ENCODE measurements at places on chromosomes 16 and 17.

GRCh38 chr17:30337393-30337999 lies 3.6 kb upstream of the TMIGD1 start:
- no peak for DNase-seq

DNA sequence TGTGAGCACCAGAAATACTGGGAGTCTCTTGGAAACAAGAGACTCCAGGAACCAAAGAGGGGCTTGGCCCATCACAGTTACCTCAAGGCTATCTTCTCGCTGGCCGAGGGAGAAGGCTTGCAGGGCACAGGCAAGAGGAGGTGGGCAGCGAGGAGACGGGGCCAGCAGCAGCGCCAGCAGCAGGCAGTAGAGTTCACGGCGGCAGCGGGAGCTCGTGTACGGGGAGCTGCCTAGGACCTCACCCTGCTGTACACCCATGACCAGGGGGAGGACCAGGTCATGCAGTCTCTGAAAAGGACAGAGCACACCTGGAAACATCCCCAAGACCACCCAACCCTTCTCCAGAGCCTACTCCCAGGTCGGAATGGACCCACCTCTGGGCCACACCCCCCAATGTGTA lies 30.8 kb downstream of the PELP1 start:
- no peak for DNase-seq

DNA sequence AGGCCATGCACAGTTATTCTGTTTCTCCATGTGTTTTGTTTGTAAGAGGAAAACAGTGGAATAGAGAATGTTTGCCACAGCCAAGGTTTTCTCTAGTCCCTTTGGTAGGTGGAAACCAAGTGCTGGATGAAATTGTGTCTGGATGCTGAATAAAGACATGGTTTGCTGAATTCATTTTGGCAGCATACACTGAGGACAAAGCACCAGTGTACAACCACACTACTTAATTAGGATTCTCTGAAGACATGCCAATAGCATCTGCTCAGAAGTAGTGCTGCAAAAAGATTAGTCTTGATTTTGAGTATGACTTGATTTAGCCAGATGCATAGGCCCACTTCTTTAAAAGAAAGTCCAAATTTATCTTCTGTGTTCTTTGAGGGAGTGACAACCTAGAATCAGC lies 230.5 kb upstream of the CACNG5 start:
- DNase-seq = no peak

DNA sequence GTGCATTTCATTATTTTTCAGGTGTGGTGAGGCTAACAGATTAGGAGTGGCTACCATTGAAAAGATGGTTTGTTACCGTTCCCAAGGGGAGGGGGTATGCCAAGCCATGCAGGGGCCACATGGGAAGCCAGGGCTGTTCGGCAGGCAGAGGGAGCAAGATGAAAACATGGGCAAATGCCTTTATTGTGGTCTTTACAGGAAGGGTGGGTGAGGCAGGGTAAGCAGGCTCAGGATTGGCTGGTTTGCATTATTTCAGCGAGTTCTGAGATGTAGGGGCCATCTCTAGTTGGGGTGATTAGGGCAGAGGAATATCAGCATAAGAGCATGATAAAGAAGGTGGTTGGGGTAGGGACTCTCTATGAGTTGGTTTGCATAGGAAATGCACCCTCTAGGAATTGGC lies 117.6 kb downstream of the CCT6B start:
- DNase-seq = no peak

- no peak for DNase-seq
Measured at GRCh38 chr16:57883953-57884654, 81.8 kb upstream of the KIFC3 start.

DNA sequence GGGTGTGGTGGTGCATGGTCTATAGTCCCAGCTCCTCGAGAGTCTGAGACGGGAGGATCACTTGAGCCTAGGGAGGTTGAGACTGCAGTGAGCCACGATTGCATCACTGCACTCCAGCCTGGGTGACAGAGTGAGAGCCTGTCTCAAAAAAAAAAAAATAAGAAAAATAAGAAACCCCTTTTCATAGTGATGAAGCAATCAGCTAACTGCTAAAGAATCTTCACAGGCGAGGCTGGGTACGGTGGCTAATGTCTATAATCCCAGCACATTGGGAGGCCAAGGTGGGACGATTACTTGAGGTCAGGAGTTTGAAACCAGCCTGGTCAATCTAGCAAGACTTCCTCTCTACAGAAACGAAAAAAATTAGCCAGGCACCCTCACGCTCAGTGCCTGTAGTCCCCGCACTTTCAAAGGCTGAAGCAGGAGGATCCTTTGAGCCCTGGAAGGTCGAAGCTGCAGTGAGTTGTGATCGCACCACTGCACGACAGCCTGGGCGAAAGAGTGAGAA lies 760 bp downstream of the SLFN12L start:
- DNase-seq = peak; percentile 48

- DNase-seq = no peak
Measured at GRCh38 chr16:79653373-79653891, 52.9 kb upstream of the MAF start.

DNA sequence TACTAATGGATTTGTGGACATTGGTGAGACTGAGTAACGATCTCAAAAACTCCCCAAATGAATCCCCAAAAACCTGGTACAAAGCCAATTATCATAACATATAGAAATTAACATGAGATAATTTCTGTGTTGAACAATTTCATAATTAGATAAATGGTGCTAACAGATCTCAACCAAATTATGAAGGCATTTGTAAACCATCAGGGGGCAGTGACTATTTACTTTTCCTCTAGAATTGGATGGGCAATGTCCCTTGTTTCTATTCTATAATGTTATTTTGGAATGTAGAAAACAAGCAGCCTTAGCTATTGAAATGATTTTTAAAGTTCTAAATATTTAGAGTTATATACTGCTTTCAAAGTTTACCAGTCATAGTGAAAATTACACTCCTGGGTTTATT lies 57.8 kb downstream of the MYH10 start:
- DNase-seq = no peak

DNA sequence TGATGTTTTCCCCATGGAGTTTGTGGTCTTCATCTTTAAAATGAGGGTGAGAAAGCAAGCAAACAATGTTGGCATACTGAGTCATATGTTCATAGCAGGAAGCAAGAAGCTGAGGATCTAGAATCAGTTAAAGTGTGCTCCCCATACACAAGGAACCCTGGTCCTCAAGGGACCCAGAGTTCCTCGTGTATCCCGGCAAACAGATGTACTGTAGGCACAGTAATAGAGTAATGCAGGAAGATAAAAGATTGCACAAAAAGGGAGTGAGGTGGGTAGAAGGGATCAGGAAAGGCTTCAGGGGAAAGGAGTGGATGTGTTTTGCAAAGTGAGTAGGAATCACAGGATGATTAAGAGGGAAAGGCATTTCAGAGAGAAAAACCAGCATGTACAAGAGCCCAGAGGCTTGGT lies 412.3 kb upstream of the CDH11 start:
- DNase-seq = no peak

- DNase-seq = no peak
Measured at GRCh38 chr16:11735787-11736186, 6.9 kb downstream of the TXNDC11 start.

GRCh38 chr16:361341-361871 lies 8.9 kb upstream of the AXIN1 start:
- no peak for DNase-seq

GRCh38 chr16:12449374-12449773 lies 354.3 kb downstream of the CPPED1 start:
- no peak for DNase-seq

DNA sequence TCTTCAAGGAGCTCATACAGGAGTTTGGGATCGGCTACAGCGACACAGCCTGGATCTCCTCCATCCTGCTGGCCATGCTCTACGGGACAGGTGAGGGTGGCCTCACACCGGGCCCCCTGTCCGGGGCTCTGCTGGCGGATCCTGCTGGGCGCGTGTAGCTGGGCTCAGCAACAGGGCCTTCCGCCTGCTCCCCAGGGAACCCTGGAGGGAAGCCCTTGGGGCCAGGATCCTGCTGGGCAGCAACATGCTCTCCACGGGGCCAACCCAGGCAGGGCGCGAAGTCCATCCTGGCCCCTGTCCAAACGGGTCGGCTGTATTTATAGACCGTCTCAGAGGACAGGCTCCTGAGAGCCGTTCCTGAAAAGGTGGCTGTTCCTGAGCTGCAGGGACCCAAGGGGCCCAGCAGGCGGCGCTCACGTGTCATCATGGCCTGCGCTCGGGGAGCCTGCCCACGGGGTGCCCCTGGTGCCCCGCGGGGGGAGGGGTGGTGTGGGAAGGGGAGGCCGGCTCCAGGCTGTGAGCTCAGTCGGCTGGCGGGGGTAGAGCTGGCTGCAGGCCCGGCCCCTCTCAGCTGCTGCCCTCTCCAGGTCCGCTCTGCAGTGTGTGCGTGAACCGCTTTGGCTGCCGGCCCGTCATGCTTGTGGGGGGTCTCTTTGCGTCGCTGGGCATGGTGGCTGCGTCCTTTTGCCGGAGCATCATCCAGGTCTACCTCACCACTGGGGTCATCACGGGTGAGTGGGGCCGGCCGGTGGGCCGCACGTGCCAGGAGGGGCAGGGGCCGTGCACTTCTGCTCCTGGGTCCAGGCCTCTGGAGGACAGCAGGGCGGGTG lies 7.5 kb downstream of the SLC16A3 start:
- DNase-seq = peak; percentile 73

DNA sequence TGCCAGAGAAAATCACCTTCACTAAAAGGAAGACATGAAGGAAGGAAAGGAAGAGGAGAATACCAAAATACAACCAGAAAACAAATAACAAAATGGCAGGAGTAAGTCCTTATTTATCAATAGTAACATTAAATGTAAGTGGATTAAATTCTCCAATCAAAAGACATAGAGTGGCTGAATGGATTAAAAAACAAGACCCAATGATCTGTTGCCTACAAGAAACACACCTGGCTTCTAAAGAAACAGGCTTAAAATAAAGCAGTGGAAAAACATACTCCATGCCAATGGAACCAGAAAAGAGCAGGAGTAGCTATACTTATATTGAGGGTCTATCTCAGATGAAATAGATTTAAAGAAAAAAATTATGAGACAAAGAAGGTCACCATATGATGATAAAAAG lies 86.4 kb upstream of the METRNL start:
- no peak for DNase-seq

- DNase-seq = no peak
Measured at GRCh38 chr16:2675714-2676113, 6.6 kb upstream of the KCTD5 start.

DNA sequence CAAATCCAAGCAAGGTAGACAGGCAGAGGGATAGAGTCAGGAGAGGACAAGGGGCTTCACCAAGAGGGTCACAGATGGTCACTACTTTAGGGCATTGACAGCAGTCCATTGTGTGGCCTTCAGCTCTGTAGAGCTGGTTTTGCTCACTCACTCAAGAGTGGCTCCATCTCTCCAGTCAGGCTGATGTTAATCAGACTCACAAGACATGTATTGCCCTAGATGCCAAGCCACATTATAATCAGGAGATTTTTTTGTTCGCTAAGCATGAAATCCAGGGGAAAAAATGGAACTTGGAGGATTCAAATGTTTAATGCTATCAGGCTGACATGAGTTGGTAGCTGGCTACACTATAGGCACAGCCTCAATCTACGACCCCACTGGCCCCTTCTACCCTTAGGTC lies 32.5 kb downstream of the CD300LF start:
- DNase-seq = no peak

- no peak for DNase-seq
Measured at GRCh38 chr17:59652119-59652518, 32.4 kb downstream of the CLTC start.

DNA sequence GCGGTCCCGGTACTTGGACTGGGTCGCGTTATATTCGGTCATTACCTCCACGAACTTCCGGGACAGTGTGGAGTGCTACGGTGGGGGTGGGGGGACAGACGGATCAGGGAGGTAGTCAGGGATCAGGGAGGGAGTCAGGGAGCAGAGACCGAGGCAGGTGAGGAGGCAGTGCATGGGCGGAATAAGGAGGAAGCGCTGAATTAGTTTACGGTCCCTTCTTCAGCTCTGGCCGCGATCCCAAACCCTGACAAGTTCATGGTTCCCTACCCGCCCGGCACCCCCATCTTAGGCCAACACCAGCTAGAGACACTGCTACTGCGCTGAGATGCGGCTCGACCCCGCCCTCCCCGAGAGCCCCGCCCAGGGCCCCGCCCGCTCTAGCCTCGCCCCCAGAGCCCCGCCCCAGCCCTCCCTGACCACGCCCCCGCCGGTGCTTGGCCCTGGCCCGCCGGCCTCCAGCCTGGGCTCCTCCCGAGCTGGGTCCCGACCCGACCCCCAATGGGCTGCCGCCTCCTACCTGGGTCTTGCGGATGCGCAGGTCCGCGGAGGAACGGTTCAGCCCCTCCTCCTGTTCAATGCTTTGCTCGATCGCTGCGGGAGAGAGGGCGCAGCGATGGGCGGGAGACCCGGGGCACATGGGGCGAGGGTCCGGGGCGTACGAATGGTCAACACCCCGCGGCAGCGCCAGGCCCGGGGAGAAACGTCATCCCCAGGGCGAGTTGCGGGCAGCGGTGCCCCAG lies 12.1 kb downstream of the HSD3B7 start:
- peak; percentile 79 for DNase-seq

DNA sequence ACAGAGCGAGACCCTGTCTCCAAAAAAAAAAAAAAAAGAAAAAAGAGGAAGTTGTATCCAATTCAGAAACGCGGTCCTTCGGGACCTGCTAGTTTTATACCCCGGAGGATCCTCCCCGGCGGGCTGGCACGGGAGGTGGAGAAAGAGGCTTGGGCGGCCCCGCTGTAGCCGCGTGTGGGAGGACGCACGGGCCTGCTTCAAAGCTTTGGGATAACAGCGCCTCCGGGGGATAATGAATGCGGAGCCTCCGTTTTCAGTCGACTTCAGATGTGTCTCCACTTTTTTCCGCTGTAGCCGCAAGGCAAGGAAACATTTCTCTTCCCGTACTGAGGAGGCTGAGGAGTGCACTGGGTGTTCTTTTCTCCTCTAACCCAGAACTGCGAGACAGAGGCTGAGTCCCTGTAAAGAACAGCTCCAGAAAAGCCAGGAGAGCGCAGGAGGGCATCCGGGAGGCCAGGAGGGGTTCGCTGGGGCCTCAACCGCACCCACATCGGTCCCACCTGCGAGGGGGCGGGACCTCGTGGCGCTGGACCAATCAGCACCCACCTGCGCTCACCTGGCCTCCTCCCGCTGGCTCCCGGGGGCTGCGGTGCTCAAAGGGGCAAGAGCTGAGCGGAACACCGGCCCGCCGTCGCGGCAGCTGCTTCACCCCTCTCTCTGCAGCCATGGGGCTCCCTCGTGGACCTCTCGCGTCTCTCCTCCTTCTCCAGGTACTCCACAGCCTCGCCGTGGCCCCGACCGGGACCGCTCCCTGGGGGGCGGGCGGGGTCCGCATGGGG lies at the start of gene CDH3:
Gene CDH3 (plus strand): TSS at position 596 of the 779 bp plus-strand sequence. CDS start 70 bp downstream, at position 666.
- DNase-seq = no peak

GRCh38 chr16:69319826-69320739 lies 8.9 kb downstream of the VPS4A start:
- no peak for DNase-seq

GRCh38 chr17:68981288-68981687 lies 26.1 kb upstream of the ABCA8 start:
- no peak for DNase-seq

- no peak for DNase-seq
Measured at GRCh38 chr16:14553447-14553846, 76.6 kb downstream of the PARN start.
